ENCODE measurements at places on chromosomes 1 and 21.
A peak's percentile ranks its signal among the peaks of the same experiment; 100 is the strongest.

DNA sequence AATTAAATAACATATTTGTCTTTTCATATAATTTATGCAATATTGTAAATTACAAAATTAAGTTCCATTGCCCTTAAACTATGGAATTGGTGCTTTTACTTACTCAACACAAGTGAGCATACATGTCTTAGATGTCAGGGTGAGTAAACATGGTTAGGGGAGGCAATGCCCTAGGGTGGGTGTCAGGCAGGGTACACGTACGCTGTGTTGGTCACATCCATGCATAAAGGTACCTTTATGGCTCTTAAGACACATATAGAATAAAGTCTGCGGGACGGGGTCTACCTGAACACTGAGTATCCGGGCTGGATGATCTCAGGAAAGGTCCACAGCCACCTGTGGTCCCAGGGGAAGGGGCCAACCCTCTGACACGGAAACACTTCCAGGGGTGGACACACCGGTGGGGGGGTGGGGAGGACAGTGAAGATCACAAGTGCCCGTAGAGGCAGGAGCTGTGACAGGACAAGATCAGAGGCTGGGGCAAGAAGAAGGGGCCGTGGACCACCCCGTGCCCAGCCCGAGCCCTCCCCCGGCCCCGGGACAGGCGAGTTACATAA is 720 bp downstream of the LIN9 start:
- DNase-seq, result peak; percentile 43

- peak; percentile 25 for DNase-seq
Observed at GRCh38 chr21:37463083-37463801, 96.7 kb downstream of the DYRK1A start.

DNA sequence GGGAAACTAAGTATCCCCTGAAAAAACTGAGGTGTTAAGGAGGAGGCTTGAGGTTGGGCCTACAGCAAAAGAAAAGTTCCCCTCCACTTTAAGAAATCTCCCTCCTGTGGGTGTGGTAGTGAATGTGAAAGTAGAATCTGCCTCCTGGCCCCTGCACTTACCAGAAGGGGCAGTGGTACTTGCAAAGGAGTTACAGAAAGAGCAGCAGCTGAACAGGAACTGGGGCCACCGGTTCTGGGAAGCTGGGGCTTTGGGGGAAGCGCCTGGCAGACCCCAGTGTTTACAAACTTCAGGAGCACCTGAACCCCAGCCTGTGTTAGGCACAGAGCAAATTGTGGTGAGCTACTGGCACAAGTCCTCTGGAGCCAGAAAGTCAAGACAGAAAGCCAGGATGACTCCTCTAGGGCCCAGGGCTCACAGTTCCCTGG is 250.2 kb upstream of the FGGY start:
- DNase-seq, result peak; percentile 64

DNA sequence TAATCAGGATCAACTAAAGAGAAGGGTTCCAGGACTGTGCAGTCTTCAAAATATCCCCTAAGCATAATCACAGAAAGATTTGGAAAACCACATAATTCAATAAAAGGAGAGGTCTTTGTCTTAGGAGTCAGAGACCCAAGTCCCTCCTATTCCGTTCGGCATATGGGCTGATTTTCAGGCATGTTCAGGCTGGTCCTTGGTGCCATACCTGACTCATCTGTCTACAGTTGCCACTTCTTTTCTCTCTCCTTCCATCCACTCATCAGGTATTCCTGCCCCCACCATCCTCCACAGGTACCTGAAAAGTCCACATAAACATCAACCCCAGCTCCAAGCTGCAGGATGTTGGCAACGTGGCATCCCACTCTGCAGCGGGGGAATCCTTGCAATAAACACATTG is 29.7 kb upstream of the RPL11 start:
- DNase-seq, result no peak

DNA sequence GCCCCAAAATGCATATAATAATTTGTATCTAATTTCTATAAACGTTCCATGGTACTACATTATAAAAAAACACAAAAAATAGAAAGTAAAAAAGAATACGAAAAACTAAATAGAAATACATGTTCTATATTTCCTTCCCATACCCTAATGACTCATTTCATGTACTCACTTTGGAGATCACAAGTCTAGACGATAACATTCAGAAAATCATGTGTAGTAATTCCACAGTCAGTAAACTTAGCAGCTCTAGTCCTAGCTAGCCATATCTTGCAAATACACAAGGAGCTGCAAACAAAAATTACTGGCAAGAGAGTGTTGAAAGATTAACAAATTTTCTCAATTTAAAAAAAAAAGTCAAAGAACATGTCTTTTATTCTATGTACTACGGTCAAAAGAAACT is 1.4 kb downstream of the GOLPH3L start:
- no peak for DNase-seq

GRCh38 chr1:48414264-48414663 is 57.7 kb downstream of the SPATA6 start:
- no peak for DNase-seq

- no peak for DNase-seq
Observed at GRCh38 chr21:39788383-39788782, 43.4 kb downstream of the IGSF5 start.

DNA sequence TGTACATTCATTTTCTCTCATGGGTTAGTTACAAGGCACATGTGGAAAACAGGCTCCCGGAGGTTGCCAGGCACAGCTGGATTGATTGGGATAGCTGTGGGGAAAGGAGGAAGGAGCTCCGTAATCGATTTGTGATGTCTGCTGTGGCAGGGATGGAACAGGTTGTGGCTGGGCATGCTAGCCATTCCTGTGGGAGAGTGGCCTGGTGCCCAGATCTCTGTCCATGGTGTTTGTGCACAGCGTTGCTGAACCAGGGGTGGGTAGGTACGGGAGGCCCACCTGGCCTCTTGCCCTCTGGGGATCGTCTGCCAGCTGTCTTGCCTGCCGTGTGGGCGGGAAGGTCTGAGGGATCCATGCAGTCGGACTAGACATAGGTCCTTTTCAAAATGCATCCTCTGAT is 302.8 kb upstream of the VAMP3 start:
- DNase-seq, result no peak

DNA sequence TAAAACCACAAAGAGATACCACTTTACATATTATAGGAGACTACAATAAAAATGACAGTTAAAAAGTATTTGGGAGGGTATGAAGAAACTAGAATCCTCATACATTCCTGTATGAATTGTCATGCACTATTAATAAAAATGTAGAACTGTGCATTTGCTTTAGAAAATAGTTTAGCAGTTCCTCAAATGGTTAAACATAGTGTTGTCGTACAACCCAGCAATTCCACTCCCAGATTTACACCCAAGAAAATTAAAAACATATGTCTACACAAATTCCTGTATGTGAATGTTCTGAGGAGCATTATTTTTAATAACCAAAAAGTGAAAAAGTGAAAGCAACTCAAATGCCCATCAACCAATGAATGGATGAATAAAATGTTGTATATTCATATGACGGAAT is 23.1 kb upstream of the PDE4B start:
- no peak for DNase-seq

DNA sequence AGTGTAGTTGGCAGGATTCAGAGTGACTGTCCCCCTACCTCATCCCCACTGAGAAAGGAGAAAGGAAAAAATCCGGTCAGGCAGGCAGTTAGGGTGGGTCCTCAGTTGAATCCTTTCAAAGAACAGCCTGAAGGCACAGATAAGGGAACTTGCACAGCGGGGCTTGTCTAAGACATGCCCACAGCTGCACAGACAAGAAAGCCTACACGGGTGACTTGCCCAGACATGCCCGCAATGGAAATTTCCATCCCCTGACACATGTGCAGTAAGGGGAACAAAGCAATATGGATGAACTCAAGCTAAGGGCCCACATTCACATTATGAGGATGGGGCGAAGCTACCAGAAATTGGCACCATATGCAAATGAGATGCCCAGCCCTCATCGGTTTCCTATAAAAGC is 82.5 kb downstream of the DESI2 start:
- no peak for DNase-seq

- DNase-seq, result no peak
Observed at GRCh38 chr1:153259387-153259786, at the start of gene LORICRIN. Gene LORICRIN, plus strand, starts transcription at chr1:153259687. Its CDS starts 1,263 bp downstream, at chr1:153260950.

DNA sequence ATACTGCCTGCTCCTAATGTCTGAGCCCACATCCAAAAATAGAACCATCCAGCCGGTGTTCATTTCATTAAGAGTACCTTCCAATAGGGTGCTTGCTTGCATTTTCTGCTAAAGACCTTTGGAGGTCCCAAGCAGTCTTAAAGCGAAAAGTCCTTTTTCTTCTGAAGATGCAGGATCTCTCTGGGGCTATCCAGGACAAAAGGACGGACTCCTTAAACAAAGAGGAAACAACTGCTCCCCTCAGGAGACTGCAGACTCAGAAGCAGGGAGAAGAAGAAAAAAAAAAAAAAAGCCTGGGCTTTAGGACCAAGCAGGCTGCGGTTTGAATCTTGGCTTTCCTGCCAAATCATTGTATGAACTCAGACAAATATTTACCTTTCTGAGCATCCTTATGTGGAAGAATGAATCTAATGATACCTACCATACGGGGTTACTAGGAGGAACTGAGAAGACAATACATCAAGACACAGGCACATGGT is 204.0 kb downstream of the PLPP3 start:
- no peak for DNase-seq

DNA sequence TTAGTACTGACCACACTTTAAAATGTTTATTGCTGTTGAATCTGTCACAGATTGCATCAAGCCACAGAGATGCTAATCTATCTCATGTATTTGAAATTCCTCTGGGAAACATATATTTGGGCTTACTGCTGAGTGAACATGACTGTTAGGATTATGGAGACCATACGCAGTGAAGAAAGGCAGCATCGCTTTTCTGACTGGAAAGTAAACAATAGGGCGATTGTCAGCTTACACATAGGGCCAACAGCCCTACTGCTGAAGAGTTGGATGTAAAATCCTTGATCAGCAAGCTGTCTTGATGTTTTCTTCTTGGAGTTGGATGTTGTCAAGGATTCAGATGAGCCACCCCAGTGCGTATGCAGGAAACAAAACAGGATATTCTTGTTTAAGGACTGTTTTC is 368.7 kb upstream of the ADGRL2 start:
- no peak for DNase-seq

DNA sequence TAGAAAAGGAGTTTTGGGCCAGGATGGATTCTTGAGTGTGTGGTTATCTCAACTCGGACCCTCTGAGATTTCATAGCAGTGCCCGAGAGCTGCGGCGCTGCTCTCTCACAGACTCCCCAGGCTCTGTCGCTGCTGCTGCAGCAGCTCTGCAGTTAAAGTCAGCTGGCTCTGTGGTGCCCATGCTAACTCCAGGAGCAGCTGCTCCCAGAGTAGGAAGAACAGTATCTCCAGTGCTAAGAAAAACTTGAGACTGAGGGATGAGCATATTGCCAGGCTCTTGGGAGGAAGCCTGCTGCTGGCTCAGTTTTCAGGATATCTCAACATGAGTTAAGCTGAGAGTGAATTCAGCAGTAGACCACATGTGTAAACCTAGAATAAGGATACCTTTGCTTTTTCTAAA is 4.5 kb downstream of the LCE2D start:
- DNase-seq, result no peak

GRCh38 chr1:109298666-109299557 is 7.9 kb downstream of the MYBPHL start:
- DNase-seq, result peak; percentile 42

- no peak for DNase-seq
Observed at GRCh38 chr1:159088546-159089183, 12.1 kb upstream of the AIM2 start.

GRCh38 chr1:223653015-223653414 is 12.5 kb downstream of the CAPN8 start:
- DNase-seq, result no peak

DNA sequence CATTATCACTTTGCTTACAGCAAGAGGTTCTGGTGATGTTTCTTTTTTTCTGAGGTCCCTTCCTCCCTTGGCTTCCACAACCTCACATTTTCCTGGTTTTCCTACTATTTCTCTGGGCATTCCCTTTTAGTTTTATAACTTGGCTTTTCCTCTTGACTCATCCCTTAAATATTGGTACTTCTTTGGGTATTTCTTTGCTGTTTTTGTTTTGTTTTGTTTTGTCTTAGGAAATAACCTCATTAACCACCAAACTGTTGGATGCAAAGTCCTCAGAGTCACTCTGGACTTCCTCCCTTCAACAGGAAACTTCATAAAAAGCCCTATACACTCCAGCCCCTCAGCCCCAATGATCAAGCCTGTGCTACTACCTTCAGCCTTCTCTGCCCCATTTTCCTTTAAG is 211.1 kb downstream of the DUSP10 start:
- DNase-seq, result no peak

DNA sequence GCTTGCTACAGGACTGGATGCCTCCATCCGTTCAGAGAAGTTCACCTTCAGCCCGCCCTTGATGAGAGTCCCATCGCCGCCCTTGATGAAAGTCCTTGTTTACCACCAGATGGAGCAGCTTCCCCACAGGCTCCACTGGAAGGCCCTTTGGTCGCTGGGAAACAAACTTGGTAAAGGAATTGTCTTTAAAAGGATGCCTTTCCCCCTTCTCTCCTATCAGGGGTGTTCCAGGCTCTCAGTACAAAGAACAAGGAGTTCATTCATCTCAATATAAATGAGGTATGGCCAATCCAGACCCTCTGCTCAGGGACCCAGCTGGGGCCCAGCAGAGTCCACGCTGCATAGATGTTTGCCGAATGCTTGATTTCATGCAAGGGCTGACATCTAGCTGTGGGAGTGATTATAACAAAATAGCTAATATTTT is 50.8 kb downstream of the CAPN9 start:
- DNase-seq, result peak; percentile 14

DNA sequence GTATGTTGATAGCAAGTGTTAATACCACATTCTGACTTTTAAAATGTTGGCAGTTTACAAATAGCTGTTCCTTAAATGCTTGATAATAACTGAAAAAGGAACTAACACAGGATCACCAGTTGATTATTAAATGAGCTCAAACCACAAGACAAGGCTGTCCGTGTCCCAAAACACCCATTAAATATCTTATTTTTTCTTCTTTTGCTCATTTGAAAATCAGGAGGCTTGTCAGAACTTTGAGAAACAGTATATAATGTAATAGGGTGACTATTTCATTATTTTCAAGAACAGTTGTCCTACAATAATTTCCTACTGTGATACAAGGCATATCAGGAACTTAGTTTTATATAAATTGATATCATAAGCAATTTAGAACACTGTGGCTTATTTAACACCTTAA is 2.7 kb downstream of the CDKN2C start:
- no peak for DNase-seq

DNA sequence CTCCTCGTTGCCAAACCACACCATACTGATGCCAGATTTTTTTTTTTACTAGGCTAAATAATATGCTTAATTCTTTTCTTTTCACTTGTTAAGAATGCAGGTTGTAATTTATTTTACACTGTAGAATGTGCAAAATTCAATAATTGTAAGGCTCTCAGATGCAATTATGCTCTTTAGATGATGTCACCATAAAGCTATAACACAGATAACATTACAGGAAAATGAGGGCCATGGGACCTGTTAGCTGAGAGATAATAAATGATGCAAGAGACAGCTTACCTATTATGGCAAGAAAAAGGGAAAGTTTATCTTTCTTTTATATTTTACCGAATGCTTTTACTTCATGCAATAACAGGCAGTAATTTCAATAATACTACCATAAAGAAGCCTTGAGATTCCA is 35.4 kb downstream of the CHRM3 start:
- no peak for DNase-seq
